ENCODE measurements at places on chromosomes 3 and 15.

DNA sequence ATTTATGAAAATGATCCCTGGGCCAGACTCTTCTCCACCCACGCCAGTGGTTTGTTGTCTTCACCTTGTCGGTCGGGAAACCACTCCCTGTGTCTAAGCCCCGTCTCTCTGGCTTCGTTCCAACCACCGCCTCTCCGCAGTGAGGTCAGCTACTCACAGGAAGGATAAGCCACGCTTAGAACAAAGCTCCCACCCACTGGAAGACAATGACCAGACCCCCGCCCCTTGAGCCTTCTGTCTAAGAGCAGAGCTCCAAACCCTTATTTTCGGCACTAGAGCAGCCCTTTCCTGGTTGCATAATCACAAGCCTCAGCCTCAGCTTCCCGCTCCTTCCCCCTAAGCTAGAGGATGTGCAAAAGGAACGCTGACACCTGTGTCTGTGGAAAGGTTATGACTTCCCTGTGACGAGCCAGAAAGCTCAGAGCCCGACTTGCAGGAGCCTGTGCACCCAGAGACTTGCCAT, 114.9 kb upstream of the MEF2A start:
- DNase-seq: peak; percentile 60

DNA sequence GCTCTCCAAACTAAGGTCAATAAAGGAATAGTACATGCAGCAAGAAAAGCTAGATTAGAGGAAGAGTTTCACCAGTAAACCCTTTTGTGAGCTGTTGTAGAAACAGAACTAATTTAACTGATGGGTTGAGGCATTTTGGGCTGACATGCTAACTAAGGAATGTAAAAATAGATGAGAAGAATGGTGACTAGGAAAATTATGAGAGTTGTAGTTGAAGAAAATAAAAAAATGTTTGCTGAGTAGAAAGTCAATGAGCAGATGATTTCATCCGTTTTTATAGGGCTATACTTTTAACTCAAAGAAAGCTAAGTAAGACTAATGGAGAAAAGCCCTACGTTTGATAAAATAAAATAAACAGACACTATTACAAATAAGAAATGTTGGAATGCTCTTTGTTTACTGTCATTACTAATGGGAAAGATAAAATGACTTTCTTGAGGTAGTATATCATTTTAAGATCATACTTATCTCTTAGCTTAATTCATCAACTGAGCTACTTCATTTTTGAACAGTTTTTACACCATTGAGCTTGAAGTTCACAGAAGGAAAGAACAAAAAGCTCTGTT, 209.4 kb upstream of the DPH6 start:
- DNase-seq: no peak

DNA sequence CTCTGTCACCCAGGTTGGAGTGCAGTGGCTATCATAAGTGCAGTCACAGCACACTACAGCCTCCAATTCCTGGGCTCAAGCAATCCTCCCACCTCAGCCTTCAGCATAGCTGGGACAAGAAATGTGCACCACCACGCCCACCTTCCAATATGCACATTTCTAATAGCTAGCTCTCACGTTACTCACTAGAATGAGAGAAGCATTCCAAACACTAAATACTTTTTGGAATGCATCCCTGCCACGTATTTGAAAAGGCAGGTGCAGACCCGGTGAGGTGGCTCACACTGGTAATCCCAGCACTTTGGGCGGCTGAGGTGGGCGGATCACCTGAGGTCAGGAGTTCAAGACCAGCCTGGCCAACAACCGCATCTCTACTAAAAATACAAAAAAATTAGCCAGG, 7.6 kb upstream of the TCF12 start:
- no peak for DNase-seq

DNA sequence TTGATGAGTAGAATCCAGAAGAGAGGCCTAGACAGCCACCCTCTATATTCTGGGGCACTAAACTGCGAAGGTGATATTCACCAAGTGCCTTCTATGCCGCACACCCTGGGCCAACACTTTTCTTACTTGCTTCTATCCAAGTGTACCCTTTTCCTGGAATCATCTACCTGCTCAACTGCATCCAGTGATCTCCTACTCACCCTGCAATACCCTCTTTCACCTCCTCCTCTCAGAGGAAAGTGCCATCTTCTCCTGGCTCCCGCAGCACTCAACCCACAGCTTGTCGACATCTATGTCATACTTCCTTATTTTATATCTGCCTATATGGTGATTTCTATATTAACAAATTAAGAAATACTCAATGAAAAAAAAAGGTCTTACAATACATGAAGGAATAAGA, 28.6 kb upstream of the LMCD1 start:
- DNase-seq: no peak

DNA sequence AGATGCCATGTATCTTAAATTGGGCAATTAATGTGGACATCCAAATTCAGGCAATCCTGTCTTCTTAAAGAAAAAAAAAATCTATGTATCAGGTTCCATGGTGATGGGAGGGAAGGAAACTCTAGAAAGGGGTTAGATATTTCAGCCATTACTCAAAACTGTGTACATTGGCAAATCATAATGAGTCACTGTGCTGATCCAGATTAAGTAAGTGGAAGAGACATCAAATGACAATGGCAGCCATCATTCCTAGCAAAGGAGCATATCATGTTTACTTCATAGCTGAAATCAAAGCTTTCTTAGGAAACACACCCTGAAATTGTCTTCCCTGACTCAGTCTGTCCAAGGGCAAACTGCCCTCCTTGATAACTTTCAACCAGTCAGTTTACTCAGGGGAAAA, 713.3 kb upstream of the GBE1 start:
- no peak for DNase-seq

DNA sequence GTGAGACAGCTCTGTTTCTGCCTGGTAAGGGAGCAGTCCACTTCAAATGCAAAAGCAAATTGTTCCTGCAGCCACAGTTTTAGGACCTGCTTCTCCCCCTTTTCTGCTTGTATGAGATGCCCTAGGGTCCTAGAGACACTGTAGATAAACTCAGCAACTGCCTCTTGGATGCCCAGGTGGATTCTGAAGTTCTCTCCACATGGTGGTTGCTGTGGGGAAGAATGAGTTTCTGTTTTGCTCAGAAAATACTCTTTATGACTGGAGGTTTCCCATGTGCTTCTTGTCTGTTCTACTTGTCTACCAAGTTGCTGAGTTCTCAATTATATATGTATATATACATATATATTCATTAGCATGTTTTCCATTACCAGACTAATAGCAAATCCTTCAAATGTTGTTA, 5.6 kb upstream of the ZNF80 start:
- no peak for DNase-seq

GRCh38 chr15:28273468-28273867, 48.5 kb downstream of the HERC2 start:
- no peak for DNase-seq

DNA sequence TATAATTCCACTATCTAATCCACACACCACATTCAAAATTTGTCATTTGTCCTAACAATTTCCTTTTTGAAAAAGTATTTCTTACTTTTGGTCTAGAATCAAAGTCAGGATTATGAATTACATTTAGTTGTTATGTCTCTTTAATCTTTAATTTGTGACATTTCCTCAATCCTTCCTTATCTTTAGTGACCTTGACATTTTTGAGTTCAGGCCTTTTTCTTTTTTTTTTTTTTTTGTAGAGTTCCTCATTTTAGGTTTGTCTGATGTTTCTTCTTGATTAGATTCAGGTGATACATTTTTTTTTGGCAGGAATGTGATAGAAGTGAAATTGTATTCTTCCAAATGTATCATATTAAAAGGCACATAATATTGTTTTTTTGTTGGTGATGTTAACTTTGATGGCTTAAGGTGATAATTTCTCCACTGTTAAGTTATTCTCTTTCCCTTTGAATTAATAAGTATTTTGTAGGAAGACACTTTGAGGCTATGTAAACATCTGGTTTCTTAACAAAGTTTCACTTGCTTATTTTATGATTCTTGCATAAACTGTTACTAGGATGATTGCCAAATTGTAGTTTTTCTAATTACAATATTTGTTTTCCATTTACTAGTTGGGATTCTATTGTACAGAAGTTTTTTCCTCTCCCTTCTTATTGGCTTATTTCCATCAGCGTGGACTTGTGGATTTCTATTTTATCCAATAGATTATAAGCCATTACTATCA, 16.3 kb downstream of the SLC35G2 start:
- DNase-seq: no peak

- DNase-seq: no peak
These were observed 34.0 kb upstream of the GK5 start for GRCh38 chr3:142259359-142259758.

DNA sequence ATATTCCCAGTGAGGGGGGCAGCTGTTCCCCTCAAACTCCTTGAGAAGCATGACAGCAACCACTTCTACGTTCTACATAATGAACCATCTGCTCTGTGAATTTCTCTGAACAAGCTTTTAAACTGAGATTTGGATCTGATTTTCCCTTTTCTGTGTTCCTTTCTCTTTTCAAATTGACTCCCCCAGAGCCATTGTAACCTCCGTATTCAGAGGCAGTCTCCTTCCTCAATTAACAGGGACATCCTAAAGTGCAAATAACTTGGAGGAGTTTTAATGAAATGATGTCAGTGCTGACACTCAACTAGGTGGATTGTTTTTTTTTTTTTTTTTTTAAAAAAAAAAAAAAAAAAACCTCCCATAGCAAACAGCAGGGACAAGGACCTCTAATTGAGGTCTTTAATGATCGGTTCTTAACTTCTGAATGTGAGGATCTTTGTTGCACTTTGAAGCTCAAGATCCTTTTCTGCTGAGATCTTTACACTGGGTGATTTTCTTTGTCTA, 48.8 kb downstream of the ADAMTS9 start:
- DNase-seq: no peak

DNA sequence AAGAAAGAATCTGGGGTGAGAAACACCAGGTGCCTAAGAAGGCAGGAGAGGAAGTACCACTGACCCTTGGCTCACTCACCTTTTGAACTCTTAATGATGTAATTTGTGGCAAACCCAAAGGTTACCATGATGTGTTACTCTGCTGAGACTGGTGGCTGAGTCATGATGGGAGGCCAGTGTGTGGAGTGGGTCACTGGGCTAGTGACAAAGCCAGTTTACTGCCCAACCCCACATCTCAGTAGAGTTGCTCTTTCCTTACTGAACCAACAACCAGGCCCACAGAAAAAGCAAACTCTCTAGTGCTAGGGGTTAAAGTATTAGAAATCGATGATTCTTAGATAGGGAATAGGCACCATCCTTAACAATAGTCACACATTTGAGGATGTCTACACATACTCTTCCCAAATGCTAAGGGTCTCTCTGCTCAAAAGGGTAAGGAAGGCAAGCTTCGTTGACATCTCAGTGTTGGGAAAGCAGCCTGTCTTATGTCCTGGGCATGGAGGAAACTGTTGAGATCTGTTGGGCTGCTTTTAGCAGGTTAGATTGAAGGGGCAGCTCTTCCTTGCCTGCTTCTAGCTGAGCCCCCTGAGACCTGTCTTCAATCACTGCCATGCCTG, 3.1 kb downstream of the RBP2 start:
- DNase-seq: no peak

- peak; percentile 47 for DNase-seq
These were observed 81.7 kb downstream of the WNT5A start for GRCh38 chr3:55405436-55405835.

DNA sequence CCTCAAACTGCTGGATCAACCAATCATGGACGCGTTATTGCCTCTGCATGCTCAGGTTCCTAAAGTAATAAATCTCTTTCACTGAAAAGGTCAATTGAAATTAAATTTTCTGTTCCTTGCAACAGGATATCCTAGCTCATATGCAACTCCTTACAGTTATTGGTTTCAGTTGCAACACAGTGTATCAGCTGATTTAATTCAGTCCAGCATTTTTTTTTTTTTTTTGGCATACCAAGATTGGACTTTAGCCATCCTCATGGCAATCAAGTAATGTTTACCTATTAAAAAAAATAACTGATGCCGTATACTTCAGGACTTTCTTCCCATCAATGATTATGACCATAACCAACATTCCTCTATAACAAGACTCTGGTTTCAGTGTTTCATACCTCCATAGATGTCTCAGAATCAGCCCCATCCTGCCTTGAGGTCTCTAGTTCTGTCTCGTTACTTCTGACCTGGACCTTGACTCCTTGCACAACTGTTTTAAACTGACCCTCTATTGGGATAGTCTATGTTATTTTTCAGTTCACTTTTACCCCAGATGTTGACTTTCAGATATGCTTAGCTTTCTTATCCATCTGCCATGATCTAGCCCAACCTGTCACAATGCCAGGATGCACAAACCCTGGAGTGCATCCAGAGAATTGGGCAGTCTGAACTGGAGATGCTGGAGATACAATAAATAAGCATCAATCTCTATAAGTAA, 265.0 kb upstream of the GADL1 start:
- DNase-seq: no peak

DNA sequence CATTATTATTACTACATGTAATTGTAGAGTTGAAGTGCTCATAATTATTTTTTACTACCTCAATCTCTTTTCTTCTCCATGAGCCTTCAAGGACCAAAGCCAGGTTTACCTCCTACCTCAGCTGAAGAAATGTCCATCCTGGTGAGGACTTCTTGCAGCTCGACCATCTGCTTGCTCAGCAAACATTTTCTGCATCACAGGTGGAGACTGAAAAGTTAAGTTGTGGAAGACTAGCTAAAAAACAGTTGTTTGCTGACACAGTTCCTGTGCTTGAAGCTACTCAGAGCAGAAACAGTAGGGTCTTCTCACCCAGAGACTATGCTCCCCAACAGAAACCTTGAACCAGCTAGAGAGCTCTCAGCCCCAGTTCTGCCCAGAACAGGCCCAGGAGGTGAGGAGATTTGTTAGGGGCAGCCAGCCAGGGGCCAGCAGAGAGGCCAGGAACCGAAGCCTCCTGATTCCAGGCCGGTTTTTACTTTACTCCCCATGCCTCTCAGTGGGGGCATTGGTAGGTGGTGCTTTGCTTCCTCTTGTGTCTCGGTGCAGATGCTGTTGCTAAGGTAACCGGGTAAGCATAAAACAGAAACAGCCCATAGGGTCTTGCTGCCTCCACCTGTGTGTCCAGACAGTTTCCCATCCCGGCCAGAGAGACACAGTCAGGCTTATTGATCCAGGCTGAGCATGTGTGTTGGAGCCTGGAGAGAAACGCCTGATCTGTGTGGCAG, 54.9 kb downstream of the CCNL1 start:
- peak; percentile 6 for DNase-seq

DNA sequence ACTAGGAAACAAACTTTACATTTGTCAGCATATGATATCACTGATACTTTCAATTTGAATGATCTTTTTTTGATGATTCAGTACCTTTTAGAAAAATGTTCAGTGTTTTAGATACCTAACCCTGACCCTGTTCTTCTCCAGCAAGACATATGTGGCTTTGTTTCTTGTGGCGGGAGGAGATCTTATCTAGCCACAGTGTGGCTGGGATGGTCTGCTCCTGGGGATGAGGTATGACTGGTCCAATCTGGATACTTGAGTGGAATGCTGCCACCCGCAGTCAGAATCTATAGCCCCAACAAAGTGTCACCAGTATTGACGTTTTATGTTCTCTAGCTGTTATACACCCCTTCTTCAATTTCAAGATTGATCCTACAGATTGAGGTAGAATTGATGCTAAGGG, 439.0 kb upstream of the GOLIM4 start:
- DNase-seq: no peak

- DNase-seq: no peak
These were observed 94.5 kb upstream of the EIF1B start for GRCh38 chr3:40215015-40215414.

GRCh38 chr3:193716150-193716549, 123.1 kb downstream of the OPA1 start:
- DNase-seq: no peak

All from NCI-H748 treated with DMSO at 0.1 percent for 48 hours (cell line).